ENCODE measurements at places on chromosomes 13 and 19.
A peak's percentile ranks its signal among the peaks of the same experiment; 100 is the strongest.

- DNase-seq, result no peak
These were observed 29.1 kb downstream of the NLRP12 start for GRCh38 chr19:53795019-53795418.

GRCh38 chr19:51367255-51367564 is 1.0 kb upstream of the ETFB start:
- DNase-seq, result peak; percentile 47

- DNase-seq, result no peak
These were observed 313.5 kb downstream of the KLF12 start for GRCh38 chr13:73820688-73821087.

- no peak for DNase-seq
These were observed 498 bp upstream of the RBM26 start for GRCh38 chr13:79406597-79406908.

- no peak for DNase-seq
These were observed 76.2 kb downstream of the DHRS12 start for GRCh38 chr13:51727634-51728274.

DNA sequence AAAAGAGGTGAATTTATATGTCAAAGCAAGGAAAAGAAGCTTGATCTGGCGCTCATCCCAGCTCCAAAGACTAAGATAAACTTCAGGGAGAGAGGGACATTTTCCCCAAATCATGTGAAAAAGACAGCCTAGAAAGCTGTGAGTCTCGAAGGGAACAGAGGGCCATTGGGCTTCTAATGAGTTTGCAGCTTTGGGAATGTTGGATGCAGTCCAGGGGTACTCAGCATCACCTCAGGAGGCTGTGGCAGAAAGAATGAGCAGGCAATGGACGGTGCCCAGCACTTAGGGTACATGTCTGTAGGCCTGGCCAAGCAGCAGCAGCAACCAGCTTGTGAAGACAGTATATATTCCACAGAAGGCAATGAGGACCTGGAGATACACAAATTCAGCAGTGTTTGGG is 25.7 kb upstream of the WASF3 start:
- no peak for DNase-seq

- no peak for DNase-seq
These were observed 172.1 kb upstream of the RFC3 start for GRCh38 chr13:33645591-33646554.

DNA sequence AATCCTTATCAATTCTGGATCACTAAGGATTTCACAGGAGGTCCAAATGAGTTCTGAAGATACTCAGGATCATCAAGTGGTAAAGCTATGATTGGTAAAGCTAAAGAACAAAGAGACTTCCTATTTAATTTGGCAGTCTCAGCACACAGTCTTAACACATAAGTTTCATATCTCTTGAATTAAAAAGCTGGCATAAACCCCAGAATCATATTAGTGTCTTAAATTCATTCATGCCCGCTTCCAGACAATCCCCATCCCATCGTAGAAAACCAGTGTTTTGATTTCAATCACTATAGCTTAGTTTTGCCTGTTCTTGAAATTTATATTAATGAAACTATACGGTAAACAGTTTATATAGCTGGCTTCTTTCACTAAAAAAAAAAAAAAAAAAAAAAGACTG is 278.7 kb downstream of the DIAPH3 start:
- DNase-seq, result no peak

- DNase-seq, result no peak
These were observed 5.1 kb downstream of the GPR183 start for GRCh38 chr13:99301913-99302636.

GRCh38 chr19:32822916-32823746 is 46.4 kb downstream of the SLC7A9 start:
- DNase-seq, result no peak

DNA sequence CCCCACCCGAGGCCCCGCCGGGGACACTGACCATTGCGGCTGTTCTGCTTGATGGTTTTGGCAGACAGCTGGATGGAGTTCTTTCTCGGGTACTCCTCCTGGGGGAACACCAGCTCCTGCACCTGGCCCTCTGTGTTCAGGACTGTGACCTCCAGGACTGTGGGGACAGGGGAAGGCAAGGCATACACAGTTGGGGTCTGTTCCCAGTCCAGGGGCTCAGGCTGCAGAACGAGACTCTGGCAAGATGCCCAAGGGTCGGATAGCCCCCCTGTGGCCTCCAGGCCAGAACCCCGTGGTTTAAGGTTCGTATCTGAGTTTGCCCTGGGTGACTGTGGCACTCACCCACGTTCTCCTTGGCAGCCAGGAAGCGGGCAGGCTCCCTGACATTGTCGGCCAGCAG is 22.7 kb upstream of the ASF1B start:
- DNase-seq, result no peak

- DNase-seq, result no peak
These were observed 683.1 kb upstream of the PRR20A start for GRCh38 chr13:56457535-56458190.

GRCh38 chr13:24261566-24261965 is 47.8 kb upstream of the C1QTNF9 start:
- no peak for DNase-seq

DNA sequence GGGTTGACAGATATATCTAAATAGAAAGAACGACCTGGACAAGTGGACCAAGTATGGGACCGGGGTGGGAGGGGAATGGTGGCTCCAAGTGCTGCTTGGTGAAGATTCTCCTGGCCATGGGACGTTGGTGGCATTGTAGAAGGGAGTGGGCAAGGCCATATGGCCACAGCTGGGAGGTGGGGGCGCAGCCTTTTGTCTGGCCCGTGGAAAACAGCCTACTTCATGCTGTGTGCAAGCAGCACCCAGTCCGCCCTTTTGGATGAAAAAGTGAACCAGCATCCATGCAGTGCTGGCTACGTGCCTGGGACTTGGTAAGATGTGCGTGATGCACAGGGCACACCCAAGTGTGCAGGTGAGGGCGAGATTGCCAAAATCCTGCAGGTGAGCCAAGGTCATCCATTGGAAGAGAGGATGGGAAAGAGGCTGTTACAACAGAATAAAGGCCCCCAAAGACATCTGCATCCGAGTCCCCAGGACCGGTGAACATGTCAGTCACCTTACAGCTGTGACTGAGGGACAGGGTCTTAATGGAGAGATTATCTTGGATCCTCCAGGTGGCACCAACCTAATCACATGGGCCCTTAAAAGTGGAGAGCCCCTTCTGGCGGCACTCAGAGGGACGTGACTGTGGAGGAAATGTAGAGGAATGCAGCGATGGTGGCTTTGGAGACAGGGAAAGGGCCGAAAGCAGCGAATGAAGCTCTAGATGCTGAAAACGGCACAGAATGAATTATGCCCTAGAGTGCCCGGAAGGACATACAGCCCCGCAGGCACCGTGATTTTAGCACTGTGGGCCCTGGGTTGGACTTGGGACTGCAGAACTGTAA is 40.8 kb downstream of the TEX29 start:
- peak; percentile 23 for DNase-seq

DNA sequence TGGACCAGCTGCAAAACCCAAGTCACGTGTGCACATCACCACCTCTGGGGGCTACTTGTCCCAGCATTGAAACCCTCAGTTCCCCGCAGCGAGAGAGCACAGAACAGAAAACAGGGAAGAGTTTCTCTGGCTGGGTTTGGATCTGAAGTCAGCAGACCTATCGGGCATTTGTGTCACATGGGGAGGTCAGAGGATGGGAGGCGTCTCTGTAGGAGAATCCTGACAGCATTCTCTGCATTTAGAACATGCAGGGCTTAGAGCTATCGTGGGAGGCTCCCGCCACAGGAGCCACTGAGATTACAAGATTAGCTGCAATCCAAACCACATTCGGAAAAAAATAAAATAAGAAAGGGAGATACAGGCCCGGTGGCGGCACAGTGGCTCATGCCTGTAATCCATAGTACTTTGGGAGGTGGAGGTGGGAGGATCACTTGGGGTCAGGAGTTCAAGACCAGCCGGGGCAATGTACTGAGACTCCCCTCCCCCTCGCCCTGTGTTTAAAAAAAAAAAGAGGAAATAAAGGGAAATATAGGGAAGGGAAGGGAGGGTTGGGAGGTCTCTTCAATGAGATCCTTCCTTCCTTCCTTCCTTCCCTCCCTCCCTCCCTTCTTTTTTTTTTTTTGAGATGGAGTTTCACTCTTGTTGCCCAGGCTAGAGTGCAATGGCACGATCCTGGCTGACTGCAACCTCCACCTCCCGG is 2.9 kb upstream of the TLE6 start:
- DNase-seq, result no peak

DNA sequence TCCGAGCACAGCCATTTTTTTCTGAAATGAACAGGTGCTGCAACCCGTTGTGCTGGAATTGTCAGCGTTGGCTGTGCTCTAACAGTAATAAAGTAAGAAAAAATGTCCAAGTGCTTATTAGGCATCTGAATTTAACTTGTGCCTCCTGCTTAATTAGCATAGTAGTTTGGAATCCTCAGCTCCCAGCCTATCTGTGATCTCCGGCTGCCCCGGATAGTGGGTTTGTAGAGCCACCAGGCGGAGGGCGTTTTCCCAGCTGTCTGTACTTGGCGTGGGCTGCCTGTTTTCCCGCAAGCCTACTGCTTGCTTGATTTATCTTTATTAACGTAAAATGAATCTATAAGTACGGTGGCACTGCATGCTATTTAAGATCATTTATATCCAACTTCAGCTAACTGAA is 137.9 kb downstream of the MTUS2 start:
- no peak for DNase-seq

DNA sequence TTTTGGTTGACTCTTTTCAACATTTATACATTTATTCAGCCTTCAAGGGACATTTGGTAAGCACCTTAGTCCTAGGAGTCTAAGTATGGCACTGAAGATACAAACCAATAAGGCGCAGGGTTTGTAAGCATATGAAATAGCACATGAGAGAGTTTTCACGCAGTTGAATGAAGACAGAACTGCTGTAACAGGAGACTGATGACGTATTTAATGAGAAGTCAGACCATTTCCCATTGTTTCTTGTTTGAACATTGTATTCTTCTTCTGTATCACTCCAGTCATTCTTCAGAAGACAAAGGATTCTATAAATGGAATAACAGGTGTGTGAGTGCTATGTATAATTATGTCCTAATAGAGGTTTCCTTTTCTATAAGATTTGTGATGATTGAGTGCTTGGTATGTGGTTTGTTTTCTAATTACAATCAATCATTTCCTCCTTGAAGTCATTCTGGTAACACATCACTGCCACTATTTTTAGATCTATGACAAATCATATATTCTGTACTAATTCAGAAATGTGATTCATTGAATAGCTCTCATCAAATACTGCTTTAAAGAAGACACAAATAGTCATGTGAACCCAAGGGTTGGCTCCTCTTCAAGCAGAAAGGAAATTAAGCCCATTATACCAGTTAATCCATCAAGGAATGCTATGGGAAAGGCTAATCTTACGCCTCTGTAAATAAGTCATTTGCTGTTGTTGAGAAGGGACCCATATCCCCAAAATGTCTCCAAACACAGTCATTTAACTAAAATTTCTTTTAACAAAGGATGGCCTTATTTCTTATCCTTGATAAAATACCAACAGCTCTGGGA is 222.8 kb upstream of the NBEA start:
- DNase-seq, result no peak

DNA sequence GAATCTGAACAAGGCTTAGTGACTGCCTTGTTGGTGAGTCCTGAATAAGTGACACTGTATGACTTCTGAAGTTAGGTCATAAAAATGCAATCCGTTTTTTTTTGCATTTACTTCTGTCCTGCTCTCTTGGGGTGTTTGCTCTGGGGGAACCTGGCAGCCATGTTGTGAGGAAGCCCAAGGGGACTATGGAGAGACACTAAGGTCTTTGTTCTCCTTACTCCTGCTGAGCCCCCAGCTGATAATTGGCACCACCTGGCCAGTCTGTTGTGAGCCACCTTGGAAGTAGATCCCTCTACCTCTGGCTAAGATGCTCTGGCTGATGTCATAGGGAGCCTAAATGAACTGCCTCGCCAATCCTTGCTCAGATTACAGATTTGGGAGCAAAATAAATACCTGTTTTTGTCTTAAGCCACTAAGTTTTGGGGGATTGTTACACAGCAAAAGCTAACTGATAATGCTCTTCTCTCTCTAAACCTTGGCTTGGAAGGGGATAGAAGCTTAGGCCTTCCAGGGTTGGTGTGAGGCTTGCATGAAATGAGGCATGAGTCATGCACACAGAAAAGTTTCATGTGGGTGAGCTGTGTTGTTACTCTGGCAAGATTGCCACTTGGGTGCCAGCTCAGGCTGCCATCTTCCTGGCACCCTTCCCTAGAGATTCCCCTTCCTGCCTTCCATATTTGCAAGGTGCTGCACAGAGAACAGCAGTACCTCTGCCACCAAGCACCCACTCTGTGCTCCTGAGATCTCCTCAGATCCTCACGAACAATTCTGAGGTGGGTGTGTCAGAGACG is 10.1 kb downstream of the TUBB4A start:
- DNase-seq, result no peak

DNA sequence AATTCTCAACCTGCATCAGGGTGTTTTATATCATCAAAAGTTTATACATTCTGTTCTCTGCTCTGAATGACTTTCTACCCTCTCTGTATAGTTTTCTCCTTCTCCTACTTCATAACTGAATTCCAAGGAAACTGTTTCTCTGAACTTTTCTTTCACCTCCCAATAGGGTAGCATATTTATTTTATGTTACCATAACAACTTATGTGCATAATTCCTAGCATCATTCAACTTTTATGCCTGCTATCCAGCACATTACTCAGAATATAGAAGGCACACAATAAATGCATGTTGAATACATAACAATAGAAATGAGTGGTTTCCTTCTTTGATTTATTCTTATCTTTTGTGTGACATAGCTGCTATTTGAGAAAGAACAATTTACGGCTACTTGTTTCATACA is 2385.0 kb downstream of the PCDH9 start:
- no peak for DNase-seq

GRCh38 chr19:16015805-16016173 is 60.5 kb upstream of the TPM4 start:
- no peak for DNase-seq

DNA sequence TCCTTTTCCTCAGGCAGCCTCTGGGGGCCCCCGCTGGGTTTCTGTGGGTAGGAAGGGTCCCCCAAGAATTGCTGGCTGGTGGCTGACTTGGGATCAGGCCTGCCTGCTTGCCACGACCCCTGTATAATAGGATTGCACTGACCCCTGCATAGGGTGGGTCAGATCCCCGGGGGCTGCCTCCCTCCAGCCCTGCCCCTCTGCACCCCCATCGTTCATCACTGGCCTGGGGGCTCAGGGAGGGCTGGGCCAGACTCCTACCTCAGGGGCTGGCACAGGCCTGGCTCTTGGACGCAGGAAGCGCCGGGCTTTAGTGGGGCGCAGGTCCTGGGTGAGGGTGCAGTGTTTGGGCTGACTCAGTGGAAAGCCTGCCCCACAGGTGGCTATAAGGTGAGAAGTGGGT is 10.6 kb downstream of the NDUFB7 start:
- DNase-seq, result no peak

DNA sequence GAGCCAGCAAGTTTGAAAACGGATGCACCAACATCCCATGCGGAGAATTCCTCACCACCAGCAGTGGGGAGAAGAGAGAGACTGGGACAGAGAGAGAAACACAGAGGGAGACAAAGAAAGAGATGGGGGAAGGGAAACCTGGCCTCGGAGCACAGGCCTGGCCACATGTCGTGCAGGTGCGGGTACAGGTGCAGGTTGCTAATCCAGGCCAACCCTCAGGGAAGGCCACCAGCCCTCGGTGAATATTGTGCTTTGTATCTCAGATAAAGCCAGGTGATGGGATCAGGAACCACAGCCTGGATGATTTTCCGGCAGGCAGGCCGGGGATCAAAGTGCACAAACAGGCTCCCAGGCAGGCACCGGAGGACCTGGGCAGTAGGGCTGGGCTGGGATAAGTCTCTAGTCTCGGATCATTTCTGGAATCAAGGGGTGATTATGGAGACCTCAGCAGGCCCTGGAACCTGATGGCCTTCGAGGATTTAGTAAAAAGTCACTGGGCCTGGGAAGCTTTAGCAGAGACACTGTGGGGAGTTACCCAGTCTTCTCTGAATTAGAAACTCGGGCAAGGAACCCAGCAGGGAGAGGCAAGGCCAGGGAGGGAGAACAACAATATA is 3.7 kb downstream of the GAS6 start:
- DNase-seq, result no peak
